ENCODE measurements at places on chromosomes 7 and 10. TPM values are rescaled to one million over a fixed set of nuclear protein-coding genes. Genes with fewer than 3 reads are reported as not detected.

DNA sequence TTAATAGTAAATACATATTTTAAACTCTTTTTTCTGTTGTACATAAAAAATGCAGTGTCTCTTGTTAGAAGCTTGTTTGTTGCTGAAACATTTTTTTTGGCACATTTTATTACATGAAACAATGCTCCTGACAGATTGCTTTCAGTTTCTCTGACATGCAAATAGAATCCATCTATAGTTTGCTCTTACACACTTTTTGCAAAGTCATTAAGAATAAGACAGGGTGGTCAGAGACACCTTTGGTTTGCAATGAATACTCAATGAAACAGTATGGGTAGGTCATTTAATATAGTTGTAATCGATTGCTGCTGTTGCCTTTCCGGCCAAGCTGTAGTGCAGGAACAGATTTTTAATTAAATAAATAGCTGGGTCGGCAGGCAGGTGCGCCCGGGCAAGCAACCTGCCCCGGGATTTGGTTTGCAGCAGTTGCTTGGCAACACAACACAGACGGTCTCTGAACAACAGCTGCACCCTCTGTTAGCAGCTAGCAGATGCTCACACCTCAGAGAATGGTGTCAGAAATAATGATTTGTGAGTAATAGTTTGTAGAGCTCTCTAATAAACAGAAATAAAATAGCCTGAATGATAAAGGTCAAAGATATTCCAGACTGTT is 115.7 kb upstream of the CACNA2D1 start:
- no peaks in the 10 kb centered on the region for H3K36me3 ChIP-seq
- H3K27me3 ChIP-seq, result no peaks in the 10 kb centered on the region
- no peak for DNase-seq
- no peaks in the 10 kb centered on the region for H3K4me1 ChIP-seq

- H3K4me1 ChIP-seq, result no peaks in the 10 kb centered on the region
- no peaks in the 10 kb centered on the region for H3K36me3 ChIP-seq
- H3K4me3 ChIP-seq, result no peak overlapping the region
These were observed 143.9 kb upstream of the SEMA3C start for GRCh38 chr7:81062755-81063154.

DNA sequence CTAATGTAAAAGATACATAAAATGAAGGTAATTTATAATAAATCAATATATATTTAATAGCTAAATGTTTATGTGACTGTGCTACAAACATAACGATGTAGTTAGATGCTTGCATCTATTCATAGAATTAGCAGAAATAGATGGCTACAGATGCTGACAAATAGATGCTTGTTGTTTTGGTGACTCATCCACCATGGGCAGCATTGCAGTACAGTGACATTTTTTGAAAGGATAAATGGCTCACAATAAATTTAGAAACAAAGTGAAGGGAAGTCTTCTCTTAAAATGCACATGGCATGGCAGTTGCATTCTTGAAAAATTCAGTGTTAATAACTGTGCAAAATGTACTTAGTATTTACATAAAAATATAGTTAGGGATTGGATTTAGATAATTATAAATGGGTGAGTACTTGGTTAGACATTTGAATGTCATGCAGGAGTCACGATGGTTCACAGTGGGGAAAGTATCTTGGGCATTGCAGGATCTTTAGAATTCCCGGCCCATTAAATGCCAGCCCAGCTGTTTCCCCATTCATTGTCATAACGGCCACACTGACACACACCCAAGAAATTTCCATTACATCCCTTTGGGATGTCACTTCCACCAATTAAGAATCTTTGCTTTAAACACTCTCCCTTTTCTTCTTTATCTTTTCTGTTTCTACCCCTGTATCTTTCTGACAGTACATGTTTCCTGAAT is 564.1 kb downstream of the ATRNL1 start:
- H3K36me3 ChIP-seq, result no peaks in the 10 kb centered on the region
- DNase-seq, result no peak
- no peaks in the 10 kb centered on the region for H3K4me1 ChIP-seq
- no peaks in the 10 kb centered on the region for H3K27me3 ChIP-seq
- no peak overlapping the region for H3K27ac ChIP-seq

GRCh38 chr10:125707541-125708468 is 11.7 kb upstream of the EDRF1 start:
- no peak overlapping the region for H3K27ac ChIP-seq
- H3K4me1 ChIP-seq, result no peaks in the 10 kb centered on the region
- no peaks in the 10 kb centered on the region for H3K36me3 ChIP-seq
- no peak overlapping the region for H3K4me3 ChIP-seq

- no peaks in the 10 kb centered on the region for H3K36me3 ChIP-seq
- H3K4me3 ChIP-seq, result no peak overlapping the region
- H3K4me1 ChIP-seq, result no peaks in the 10 kb centered on the region
- H3K27me3 ChIP-seq, result no peaks in the 10 kb centered on the region
These were observed 678.4 kb downstream of the PHTF2 start for GRCh38 chr7:78476851-78477405.

DNA sequence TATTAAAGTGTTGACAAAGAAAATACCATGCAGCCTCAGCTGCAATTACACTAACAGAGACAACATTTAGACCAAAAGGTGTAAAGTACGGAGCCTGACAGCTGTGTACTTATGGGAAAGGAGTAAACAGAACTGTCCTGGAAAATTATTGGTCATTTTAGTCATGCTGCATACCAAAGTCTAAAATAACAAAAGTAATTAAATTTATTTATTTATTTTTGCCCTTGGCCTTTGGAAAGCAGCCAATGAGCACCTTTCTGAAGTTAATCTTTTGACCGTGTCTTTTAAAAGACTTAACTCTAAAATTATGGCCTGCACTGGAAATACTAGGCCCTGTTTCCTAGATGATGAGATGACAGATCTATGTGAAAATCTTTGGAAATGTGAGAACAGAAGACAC is 597.6 kb downstream of the NXPH1 start:
- no peaks in the 10 kb centered on the region for H3K4me1 ChIP-seq
- H3K27me3 ChIP-seq, result no peaks in the 10 kb centered on the region
- no peak overlapping the region for H3K4me3 ChIP-seq
- H3K27ac ChIP-seq, result no peak overlapping the region

- no peak overlapping the region for H3K4me3 ChIP-seq
- no peaks in the 10 kb centered on the region for H3K27me3 ChIP-seq
- no peak overlapping the region for H3K27ac ChIP-seq
- no peaks in the 10 kb centered on the region for H3K4me1 ChIP-seq
- DNase-seq, result no peak
These were observed 243.3 kb upstream of the CDC14C start for GRCh38 chr7:48681006-48681405.

DNA sequence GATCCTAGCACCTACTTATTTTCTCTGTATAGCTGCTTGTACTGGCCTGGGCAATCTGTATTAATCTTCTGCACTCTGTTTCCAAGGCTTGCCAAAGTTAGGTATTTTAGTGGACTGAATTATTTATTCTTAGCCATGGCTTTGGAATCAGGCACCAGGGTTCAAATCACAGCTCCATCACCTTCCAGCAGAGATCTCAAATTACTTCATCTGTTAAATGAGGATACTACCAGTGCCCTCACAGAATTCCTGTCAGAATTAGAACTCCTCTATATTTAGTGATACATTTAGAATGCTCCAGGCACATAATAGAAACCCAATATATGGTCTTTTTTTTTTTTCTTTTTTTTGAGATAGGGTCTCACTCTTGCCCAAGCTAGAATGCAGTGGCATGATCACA is 17.6 kb downstream of the ARMH3 start:
- H3K4me1 ChIP-seq, result peaks cover 2% of the 10 kb centered on the region
- H3K27ac ChIP-seq, result no peak overlapping the region
- peaks cover 17% of the 10 kb centered on the region for H3K36me3 ChIP-seq
- DNase-seq, result no peak
- no peaks in the 10 kb centered on the region for H3K27me3 ChIP-seq

GRCh38 chr7:118040562-118040961 is 143.4 kb upstream of the LSM8 start:
- no peak overlapping the region for H3K4me3 ChIP-seq
- no peaks in the 10 kb centered on the region for H3K36me3 ChIP-seq
- no peaks in the 10 kb centered on the region for H3K27me3 ChIP-seq

DNA sequence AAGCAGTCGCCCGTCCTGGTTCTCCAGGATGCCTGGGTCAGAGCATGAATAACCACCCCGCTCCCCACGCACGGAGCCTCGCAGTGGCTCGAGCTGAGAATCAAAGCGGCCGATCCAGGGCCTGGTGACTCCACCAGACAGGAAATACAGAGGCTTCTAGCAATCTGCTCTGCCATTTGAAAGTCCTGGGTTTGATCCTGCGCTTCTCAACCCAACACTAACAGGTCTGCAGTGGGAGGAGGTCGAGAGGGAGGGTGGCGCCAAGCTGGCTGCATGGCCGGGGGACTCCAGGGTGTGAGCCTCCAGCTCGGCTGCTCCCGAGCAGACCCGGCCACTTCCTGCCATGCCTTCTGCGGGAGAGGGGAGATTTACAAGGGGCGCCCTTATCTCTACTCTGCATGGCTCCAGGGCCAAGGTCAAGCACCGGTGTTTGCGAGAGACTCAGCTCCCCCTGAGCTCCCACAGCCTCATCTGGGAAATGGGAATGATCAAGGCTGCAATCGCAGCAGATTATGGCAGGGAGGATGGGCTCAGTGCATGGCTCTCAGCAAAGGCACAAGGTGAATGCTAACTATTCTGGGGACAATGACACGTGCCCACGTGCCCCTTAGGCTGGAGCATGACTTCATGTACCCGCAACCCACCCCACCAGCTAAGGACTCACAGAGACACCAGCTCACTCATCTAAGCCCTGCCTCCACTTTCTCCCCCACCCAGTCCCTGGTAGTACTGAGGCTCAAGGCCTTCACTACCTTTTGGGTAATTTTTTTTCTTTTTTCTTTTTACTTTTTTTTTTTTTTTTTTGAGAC is 73.9 kb upstream of the TNRC18 start:
- peaks cover 18% of the 10 kb centered on the region for H3K36me3 ChIP-seq
- peaks cover 32% of the 10 kb centered on the region for H3K4me1 ChIP-seq
- DNase-seq, result no peak
- H3K27me3 ChIP-seq, result no peaks in the 10 kb centered on the region
- peak overlapping the region; percentile 46 for H3K27ac ChIP-seq

GRCh38 chr10:127756264-127756663 is 19.3 kb downstream of the FOXI2 start:
- H3K27ac ChIP-seq, result no peak overlapping the region
- H3K4me3 ChIP-seq, result no peak overlapping the region
- no peaks in the 10 kb centered on the region for H3K4me1 ChIP-seq
- H3K36me3 ChIP-seq, result no peaks in the 10 kb centered on the region

DNA sequence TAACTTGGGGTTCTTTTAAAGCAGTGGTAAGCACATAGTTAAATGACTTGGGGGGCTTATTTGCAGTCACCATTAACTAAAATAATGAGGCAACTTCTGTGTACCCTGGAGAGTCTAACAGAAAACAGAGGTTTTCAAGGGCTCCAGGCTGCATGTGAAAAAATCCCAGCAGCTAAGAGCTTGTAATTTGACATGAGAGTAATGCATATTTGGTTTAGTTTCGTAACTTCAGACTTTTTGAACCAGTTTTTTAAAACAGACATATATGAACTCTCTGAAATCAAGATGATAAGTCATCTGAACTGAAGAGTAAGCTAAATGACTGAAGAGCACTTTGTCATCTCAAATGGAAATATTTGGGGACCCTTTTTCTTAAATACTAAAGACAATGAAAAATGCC is 40.2 kb upstream of the IFRD1 start:
- H3K36me3 ChIP-seq, result no peaks in the 10 kb centered on the region
- DNase-seq, result no peak
- no peaks in the 10 kb centered on the region for H3K4me1 ChIP-seq
- H3K27ac ChIP-seq, result no peak overlapping the region
- H3K4me3 ChIP-seq, result no peak overlapping the region

DNA sequence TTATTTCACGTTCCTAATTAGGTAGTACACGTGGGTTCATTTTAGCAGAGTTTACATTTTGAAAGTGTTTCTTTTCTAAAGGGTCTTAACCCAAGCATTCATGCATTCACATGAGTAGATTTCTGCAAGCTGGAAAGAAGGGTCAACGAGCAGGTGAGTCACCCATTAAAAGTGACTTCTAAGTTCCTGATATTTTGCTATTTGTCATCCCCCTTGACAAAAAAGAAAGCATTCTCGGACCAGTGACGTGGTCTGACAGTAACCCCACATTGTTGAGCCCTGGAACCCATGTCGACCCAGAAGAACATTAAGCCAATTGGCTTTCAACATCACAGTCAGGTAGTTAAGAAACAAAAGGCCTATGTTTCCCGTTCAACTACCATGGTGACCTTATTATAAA is 49.6 kb downstream of the ABCB5 start:
- no peaks in the 10 kb centered on the region for H3K4me1 ChIP-seq
- no peak overlapping the region for H3K4me3 ChIP-seq
- DNase-seq, result no peak
- H3K27ac ChIP-seq, result no peak overlapping the region
- H3K36me3 ChIP-seq, result no peaks in the 10 kb centered on the region

- H3K4me1 ChIP-seq, result no peaks in the 10 kb centered on the region
- peaks cover 8% of the 10 kb centered on the region for H3K27me3 ChIP-seq
- H3K4me3 ChIP-seq, result no peak overlapping the region
- no peak for DNase-seq
- H3K27ac ChIP-seq, result no peak overlapping the region
- no peaks in the 10 kb centered on the region for H3K36me3 ChIP-seq
These were observed 104.7 kb upstream of the EEPD1 start for GRCh38 chr7:36048141-36048901.

DNA sequence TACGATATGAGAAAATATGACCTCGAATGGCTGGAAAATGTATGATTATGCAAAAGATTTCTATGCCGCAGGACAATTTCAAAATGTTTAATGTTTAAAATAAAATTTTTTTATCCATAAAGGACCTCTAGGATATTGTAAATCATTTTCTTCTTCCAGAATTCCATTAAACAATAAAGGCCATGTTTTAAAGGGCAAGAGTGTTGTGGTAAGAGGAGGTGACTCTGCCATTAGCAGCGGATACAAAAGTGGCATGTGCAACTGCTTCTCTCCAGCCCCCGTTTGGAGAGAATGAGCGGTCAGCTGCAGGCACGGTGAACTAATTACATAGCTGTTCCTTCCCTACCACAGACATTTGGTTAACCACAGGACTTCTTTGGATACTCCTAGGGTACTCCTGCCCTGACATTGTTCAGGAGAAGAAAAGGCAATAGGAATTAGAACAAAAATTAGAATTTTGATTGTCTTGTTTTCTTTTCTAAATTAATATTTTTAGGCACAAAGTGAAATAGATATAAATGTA is 63.8 kb downstream of the HBP1 start:
- H3K4me1 ChIP-seq, result no peaks in the 10 kb centered on the region
- H3K4me3 ChIP-seq, result no peak overlapping the region
- DNase-seq, result no peak

- H3K27ac ChIP-seq, result no peak overlapping the region
- H3K4me3 ChIP-seq, result no peak overlapping the region
- DNase-seq, result no peak
These were observed 36.3 kb downstream of the AKR1B1 start for GRCh38 chr7:134422638-134423037.

GRCh38 chr10:53846809-53847208 is 954.2 kb downstream of the PCDH15 start:
- no peak for DNase-seq
- H3K27ac ChIP-seq, result no peak overlapping the region
- no peaks in the 10 kb centered on the region for H3K4me1 ChIP-seq
- H3K27me3 ChIP-seq, result no peaks in the 10 kb centered on the region

GRCh38 chr10:14146025-14146424 is 184.7 kb downstream of the FRMD4A start:
- peaks cover 27% of the 10 kb centered on the region for H3K27me3 ChIP-seq
- no peaks in the 10 kb centered on the region for H3K4me1 ChIP-seq
- DNase-seq, result no peak
- H3K4me3 ChIP-seq, result no peak overlapping the region
- H3K27ac ChIP-seq, result no peak overlapping the region

The CFAP46 gene
- not detected for total RNA-seq

The SPRN gene
- total RNA-seq, result not detected

The IFIT1B gene
- total RNA-seq, result not detected

The ARHGEF35 gene
- total RNA-seq, result 4.2 TPM

The IGFBP1 gene
- not detected for total RNA-seq

The TMEM176A gene
- not detected for total RNA-seq

The KRIT1 gene
- 49.0 TPM for total RNA-seq

The MYOZ1 gene
- total RNA-seq, result not detected

All from activated CD4-positive, alpha-beta T cell treated with anti-CD3 and anti-CD28 coated beads, Interleukin-2, amount 10 ng/mL, durations not matched to agents 7 days and 5 days (primary cell).